ENCODE measurements at places on chromosomes 11 and 22.

DNA sequence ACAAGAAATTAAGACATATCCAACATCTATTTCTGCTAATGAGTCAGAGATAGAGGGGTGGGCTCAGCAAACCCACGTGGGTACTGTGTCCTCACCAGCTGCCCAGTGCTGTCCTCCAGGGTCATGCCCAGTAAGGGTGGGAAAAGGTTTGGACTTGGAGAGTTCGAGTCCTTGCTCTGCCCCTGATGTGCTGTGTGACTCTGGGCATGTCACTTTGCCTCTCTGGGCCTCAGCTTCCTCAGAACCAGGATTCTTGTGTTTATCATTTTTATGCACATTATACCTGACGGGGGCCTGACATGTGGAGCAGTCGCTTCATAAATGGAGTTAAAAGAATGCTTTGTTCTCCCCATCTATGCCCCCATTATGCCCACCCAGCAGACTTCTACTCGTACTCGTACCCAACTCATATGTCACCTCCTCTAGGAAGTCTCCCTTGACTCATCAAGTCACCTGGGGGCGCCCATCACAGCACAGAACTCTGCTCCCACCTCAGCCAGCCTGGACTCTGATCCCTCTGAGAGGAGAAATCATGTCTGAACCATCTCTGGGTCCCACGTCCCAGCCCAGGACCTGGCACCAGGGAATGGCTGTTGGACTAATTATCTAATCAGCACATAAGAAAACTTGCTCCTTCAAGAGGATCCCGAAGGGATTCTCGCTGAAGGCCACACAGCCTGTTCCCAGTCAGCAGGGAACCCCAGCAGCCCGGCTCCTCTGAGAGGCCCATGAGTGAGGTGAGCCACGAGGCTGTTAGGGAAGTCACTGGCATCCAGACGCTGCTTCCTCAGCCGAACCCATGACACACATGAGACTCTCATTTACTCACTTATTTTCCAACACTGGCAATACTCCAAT is 38.7 kb upstream of the TSKU start:
- DNase-seq, result no peak

DNA sequence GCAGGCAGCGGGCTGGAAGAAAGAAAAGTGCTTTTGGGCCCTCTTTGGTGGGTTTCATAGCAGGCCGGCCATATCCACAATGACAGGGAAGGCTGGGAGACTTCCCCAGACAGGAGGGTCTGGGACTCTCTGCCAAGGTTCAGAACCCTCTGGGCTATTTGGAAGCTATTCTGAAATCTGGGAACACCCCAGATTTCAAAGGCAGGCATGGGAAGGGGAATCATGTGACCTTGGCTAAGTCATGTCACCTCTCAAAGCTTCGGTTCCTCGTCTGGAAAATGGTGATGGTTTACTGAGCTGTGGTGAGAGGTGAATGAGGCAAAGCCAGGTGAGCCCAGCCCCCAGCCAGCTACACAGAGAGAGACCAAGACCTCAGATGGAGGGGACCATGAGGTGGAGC is 4.6 kb downstream of the CASTOR1 start:
- no peak for DNase-seq

DNA sequence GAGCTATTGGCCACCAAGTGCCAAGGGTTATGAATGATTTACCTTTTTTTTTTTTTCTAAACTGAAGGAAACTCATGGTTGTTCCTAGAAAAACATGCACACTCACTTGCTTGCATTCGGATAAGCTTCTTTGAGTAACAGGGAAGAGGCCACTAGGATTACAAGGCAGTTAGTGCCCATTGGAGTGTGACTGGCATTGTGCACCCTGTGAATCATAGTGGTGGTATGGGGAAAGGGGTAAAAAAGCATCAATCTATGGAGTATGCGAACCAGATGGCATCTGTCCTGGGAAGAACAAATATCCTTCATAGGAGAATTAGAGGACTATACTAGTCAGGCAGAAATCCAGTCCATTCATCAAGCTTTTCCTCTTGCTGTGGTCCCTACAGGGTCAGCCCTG is 24.2 kb downstream of the CD44 start:
- no peak for DNase-seq

DNA sequence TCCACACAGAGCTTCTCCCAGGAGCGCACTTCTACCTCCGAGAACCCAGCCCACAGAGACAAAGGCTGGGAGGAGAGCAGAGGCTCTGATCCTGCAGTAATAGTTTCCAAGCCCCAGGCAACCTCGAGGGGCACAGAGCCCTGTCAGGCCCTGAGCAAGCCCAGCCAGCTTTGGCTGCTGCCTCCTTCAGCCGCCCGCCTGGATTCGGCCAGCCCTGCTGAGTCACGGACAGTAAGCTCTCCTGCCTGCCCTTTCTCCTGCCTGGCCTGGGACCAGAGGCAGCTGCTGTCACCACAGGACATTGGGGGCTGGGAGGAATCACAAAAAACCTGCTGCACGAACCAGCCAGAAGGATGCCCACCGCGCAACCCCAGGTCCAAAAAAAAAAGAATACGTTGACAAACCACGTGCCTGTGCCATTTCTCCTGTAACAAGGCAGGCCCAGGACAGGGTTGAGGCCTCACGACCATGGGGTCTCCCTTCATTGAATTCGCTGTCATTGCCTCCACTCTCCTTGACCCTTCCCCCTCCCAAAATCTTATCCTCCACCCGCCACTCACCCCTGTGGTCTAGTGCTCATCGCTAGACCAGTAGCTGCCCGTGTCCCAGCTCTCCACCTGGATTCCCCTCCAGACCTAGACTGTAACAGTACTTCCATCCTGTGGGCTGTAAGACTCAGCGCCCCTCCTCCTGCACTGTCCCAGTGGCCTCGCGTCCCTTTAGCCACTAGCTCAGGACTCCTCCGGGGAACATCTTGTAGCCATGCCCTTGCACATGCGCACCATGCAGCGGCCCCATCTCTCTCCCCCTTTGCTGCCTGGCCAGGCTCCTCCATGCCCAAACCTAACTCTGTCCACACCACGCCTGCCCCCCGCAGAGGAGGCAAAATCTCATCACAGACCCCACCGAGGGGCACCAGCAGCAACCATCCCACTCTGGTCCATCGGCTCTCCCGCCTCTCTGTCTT is 7.4 kb upstream of the SLC22A12 start:
- DNase-seq, result no peak

GRCh38 chr22:36762687-36763260 is 13.1 kb downstream of the IFT27 start:
- no peak for DNase-seq

DNA sequence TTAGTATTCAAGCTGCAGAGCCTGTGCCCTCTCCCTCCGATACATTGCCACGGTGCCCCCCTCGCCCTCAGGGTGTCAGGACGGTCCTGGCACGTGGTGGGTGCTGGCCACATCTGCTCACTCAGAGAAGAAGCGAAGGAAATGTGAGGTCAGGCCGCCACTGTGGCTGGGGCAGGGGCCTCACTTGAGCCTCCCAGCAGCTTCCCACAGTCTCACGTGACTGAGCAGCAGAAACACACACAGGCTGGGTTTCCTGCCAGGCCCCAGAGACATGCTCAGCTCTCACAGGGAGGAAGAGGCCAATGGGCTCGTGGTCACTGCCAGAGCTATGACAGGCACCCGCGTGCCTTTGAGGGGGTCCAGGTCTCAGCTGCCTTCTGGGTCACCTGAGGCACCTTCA is 37.9 kb upstream of the PRR5 start:
- no peak for DNase-seq

DNA sequence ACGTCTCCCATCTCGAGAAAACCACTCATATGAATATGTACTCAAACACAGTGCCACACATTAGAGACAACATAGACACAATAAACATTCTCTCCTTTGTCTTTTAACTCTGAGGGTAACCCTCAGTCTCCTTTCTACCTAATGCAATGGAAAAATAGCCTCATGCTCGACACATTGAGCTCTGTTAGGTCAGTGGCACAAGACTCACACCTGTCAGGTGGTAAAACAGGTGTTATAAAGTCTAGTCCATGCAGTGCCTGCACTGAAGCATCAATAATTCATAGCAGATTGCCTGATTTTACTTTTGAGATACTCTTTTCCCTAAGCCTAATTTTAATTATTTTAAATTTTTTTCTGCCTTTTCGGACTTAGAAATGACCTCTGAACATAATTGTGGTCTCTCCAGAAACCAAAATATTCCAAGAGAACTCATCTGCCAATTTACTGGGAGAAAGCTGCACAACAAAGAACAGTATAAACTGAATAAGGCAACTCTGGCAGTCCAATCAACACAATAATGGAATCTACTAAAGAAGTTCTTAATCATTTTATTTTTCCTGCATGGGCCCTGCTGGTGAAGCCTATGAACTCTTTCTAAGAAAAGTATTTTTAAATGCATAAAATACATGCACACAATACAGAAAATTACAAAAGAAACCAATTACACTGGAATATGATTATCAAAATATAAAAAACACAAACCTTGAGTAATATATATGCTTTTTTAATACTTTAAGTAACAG is 9.9 kb downstream of the RDX start:
- DNase-seq, result no peak

- DNase-seq, result no peak
These were observed 86.3 kb upstream of the BLID start for GRCh38 chr11:122202161-122202950.

- no peak for DNase-seq
These were observed 71.8 kb downstream of the TSPAN18 start for GRCh38 chr11:44798607-44798972.
